CMK (cell line): ENCODE measurements at places on chromosomes 5 and 9.

GRCh38 chr5:179834120-179834519 lies 13.4 kb downstream of the SQSTM1 start:
- no peak for DNase-seq

DNA sequence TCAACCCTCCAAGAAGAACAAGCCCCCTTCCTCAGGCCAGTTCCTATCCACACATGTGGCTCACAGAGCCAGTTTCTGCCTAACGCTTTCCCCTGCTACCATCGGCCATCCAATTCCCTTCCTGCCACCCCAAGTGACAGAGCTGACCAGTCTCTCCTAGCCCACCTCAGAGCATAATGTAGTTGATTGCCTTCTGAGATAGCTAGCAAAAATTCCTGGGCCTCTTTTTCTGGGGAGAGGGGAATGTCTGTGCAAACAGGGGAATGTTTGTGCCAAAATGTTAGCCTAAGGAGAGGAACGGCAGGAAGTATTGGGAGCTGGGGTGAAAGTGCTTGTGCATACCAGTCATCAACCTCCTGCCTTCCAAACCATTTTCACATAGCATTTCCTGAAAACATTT lies 157.0 kb downstream of the PJA2 start:
- no peak for DNase-seq

DNA sequence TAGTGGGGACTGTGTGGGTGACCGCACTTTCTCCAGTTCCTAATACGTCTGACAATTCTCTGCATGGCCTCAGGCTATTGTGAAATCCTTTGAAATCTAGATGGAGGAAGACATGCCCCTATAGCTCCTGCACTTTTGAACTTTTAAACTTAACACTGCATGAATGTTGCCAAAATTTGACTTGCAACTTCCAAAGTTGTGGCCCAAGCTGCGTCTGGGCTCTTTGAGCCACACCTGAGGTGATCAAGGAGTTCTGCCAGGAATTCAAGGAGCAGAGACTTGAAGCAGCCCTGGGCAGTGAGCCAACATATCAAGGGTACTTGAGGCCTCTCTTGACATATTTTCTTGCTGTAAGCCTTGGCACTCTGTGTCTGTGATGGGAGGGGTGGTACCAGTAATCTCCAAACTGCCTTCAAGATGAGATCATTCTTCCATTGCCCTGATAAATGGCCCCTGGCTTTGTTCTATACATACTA lies 1336.1 kb upstream of the CDH9 start:
- no peak for DNase-seq

- DNase-seq, result peak; percentile 58
Observed at GRCh38 chr9:36151316-36152210, 15.0 kb downstream of the GLIPR2 start.

- no peak for DNase-seq
Observed at GRCh38 chr9:131608493-131609037, 63.2 kb downstream of the PRRT1B start.

DNA sequence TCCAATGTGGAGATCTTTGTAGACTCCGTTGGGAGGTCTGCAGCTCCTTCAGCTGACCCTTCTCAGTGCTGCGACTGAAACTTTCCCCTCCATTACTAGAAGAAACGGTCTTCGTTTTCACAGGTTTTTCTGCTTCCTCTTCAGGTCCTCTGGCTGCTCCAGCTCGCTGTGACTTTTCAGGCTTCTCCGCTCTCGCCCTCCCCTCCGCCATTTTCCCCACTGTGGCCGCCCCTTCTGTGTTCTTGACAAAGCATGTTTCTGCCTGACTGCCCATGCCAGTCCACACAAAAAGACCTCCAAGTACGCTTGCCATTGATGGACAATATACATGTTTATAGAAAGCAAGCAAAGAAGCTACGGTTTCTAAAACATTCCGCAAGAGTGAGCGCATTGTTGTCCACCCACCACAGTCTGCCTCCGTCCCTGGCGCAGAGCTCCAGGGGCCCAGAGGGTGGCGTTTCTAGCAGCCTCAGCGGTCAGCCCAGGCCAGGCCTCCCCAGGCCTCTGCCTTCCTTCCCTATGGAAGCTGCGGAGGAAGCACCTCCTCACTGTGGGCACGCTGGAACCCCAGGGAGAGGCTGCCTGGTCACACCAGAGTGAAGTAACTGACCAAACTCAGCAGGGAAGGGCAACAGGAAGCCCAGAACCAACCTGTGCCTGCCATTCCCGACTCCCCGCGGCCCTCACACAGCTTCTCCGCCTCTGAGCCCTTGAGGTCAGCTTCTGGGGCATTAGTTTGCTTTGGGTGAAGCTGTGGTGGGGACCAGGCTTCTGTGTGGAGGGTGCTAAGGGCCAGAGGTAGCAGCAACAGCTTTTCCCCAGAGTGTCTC lies 19.9 kb upstream of the S1PR3 start:
- no peak for DNase-seq

DNA sequence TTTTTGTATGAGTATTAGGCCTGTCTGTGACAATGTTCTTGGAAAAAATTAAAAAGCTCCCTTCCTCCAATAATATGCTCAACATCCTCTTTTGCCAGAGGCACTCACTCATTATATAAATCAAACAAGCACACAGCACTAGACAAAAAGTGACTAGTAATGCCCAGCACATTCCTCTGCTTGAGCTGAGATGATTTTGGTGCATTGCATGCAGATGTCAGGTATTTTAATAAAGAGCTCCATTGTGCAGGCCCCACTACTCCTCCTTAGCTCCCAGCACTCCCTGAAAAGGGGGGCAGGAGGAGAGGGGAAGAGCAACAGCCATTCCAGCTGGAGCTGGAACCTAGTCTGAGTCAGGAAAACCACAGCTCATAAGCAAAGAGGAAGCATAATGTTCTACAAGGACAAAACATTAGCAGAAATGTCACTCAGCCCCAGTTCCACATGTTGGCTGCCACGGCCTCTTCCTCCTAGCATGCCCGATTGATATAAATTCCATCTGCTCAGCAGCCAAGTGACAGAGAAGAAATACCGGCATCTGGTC lies 348.5 kb downstream of the BNC2 start:
- DNase-seq, result no peak

GRCh38 chr5:94691291-94691690 lies 72.8 kb downstream of the SLF1 start:
- no peak for DNase-seq

DNA sequence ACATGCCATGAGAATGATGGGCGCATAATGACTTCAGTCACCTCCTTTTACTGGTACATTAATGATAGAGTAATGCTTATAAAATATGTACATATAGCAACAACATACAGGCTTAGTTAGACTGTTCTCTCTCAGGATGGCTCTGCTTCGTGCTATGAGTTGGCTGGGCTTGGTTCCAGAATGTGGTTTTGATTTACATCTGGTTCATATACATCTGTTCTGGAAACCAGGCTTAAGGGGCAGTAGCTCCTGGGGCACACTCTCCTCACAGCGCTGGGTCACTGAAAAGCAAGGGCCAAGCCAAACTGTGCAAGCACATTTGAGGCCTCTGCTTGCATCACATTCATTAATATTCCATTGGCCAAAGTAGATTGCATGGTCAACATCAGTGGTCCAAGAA lies 44.9 kb downstream of the PCSK1 start:
- no peak for DNase-seq

- no peak for DNase-seq
Observed at GRCh38 chr5:128800377-128800776, 164.9 kb upstream of the SLC27A6 start.

DNA sequence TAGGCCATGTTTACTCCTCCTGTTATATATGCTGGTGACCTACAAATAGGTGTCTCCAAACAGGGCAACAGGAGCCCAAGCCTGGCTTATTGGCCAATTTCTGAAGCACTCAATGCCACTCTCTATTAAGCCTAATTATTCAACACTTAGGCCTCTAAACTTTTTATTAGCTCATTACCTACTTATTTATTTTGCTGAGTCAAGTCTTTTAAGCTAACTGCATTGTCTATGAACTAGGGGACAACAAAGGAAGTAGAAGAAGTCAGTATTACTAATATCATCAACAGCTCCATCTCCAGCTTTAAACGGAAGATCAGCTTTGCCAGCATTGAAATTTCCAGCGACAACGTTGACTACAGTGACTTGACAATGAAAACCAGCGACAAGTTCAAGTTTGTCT lies 28.2 kb downstream of the GABRP start:
- no peak for DNase-seq

DNA sequence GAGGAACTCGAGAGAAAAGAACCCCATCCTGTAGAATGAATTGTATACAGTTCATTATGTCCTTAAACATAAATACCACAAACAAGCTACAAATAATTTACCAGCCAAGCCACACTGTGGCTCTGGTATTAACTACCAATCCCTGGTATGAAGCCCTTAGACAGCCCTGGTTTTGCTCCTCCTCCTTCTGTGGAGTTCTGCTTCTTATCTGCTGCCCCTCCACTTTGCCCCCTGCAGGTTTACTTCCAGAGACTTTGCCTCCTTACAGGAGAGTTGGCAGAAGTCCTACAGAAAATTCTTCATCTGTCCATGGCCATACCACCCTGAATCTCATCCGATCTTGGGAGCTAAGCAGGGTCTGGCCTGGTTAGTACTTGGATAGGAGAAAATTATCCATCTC lies 219.8 kb downstream of the ACTL7B start:
- DNase-seq, result no peak

DNA sequence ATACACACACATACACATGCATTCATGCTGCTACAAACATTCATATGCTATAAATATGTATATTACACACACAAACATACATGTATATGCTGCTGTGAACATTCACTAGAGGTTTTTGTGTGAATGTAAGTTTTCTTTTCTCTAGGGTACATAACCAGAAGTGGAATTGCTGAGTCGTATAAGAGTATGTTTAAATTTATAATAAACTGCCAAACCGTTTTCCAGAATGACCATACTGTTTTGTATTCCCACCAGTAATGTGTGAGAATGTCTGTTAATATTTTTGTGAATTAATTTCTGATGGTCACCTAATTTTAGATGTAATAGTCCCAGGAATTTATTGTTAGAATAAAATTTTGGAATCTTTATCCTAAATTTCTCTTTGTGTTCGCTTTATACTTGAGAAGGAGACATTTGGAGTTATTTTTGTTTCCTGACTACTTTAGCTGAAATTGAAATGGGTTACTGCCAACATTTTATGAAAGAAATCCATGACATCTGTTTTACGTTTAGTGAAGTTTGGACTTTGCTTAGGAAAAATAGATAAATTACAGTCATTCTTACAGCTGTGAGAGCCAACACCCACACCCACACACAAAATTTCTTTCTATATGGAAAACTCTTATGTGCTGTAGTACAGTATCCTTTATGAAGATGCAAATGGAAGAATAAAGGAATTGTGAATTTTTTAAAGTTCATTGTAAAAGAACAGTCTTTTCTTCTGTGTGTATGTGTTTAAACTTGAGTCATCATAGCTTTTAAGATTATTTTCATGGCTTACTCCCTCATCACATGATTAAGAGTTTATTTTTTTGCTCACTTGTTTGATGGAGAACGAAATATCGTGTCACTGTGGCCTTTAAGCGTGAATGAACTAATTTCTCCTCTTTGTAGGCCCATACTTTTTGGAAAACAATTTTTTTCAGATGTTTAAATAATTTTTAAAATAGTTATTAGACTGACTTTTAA lies 24.3 kb downstream of the CENPP start:
- DNase-seq, result no peak

GRCh38 chr5:135222171-135222681 lies 176.8 kb downstream of the MACROH2A1 start:
- DNase-seq, result no peak

DNA sequence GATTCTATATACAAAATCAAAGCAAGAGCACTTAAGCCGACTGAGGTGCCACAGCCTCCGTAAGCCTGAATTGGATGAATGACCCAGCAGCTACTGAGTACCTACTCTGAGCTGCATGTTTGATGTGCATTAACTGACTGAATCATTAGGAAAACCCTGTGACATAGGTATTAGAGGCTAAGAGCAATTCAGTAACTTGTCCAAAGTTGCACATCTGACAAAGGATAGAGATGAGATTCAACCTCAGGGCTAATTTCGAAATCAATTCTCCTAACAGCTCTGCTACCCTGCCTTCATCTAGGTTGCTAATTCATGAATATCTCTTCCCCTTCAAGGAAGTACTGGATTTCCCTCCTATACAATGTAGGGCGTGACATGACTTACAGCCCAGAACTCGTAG lies 89.1 kb upstream of the GLIS3 start:
- no peak for DNase-seq

GRCh38 chr9:21543187-21543586 lies 61.1 kb upstream of the IFNE start:
- DNase-seq, result no peak

DNA sequence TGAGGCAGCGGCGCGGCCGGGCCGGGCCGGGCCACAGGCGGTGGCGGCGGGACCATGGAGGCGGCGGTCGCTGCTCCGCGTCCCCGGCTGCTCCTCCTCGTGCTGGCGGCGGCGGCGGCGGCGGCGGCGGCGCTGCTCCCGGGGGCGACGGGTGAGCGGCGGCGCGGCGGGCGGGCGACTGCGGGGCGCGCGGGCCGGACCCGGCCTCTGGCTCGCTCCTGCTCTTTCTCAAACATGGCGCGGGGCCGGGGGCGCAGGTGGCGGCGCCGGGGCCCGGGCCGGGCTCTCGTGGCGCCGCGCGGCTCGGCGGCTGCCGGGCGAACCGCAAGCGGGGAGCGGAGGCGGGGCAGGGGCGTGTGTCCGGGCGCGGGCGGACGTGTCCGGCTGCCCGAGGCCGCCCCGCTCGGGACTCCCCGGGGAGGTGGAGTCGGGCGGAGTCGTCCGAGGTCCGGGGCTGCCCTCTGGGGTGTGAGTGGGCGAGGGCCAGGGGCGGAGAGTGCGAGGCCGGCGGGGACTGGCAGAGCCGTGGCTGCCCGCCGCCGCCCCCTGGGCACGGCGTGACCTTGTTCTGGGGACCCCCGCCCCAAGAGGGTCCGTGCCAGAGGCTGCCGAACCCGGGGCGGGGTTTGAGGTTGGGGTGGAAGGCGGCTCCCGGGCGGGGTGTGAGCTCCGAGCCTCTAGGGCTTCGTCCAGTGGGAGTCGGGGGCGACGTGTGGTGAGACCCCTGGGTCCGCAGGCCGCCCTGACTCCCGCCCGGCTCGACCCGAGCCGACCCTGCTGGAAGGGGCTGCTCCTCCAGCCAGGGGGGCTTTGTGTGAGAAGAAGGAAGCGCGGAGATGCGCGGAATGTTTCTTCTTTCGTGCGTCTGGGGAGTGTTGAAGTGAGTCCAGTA lies 485 bp downstream of the TGFBR1 start:
- DNase-seq, result peak; percentile 41

GRCh38 chr9:99833735-99834134 lies 12.1 kb downstream of the NR4A3 start:
- no peak for DNase-seq

DNA sequence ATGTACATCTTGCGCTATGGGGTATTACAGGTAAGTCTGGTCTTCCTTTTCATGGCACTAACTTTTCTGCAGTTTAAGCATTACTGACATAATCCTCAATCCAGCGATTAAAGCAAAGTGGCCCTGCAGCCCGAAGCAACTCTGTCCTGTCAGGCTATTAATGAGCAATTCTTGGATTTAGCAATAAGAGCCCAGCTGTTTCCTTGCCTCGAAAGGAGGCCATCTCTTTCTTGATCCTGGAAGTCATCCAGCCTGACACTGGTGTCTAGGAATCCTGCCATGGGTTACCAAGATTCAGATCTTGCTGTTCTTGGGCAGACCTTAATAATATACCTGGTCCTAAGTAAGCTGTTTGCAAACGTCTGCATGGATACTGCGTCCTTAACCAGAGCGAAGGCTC lies 102.0 kb downstream of the RFK start:
- no peak for DNase-seq
